ENCODE measurements at places on chromosomes 7 and 10.

GRCh38 chr10:72093450-72093849, 5.1 kb upstream of the SPOCK2 start:
- no peak for DNase-seq

GRCh38 chr10:128191847-128192246, 65.6 kb upstream of the MKI67 start:
- no peak for DNase-seq

- DNase-seq = no peak
Observed at GRCh38 chr7:120662291-120662690, 195.7 kb downstream of the TSPAN12 start.

DNA sequence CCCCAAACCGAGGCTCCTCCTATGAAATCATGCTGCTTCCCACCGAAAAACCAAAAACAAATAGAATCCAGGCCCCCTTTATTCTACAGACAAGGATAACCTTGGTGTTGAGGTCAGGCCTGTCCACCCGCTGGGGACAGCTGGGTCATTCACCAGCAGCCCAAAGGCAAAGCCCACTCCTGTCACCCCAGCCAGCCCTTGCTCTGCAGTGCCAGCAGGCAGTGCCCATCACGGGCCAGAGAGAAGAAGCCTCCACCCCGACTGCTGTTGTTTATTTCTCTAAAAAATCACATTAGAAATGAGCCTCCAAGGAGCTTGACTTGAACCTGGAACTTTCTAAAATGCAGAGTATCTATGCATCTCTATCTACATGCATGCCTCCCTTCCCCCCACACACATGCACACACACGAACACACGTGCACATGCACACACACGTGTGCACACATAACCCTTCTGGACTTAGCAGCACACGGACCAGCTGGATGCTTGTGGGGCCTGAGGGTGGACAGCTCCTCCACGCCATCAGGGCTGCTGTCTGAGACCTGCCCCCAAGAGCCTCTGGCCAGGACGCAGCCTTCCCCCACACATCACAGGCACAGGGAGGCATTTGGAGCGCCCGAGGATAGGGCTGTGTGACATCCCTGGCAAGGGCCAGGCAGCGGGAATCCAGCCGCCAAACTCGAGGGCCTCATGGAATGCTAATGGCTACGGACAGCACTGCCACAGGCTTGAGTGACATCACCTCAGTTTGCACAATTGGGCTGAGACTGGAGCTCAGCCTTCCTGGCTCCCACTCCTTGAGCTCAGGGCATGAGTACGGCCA, 22.8 kb downstream of the PRKAG2 start:
- DNase-seq = no peak

- no peak for DNase-seq
Observed at GRCh38 chr10:112353046-112353445, 20.9 kb upstream of the ACSL5 start.

GRCh38 chr10:133567119-133567518, 1.7 kb upstream of the SYCE1 start:
- no peak for DNase-seq

Data from activated T-cell treated with anti-CD3 and anti-CD28 coated beads, Interleukin-2, amount 50 U/mL, for 4 hours (primary cell).